T follicular helper cell (primary cell): ENCODE measurements at places on chromosomes 7 and 10.

DNA sequence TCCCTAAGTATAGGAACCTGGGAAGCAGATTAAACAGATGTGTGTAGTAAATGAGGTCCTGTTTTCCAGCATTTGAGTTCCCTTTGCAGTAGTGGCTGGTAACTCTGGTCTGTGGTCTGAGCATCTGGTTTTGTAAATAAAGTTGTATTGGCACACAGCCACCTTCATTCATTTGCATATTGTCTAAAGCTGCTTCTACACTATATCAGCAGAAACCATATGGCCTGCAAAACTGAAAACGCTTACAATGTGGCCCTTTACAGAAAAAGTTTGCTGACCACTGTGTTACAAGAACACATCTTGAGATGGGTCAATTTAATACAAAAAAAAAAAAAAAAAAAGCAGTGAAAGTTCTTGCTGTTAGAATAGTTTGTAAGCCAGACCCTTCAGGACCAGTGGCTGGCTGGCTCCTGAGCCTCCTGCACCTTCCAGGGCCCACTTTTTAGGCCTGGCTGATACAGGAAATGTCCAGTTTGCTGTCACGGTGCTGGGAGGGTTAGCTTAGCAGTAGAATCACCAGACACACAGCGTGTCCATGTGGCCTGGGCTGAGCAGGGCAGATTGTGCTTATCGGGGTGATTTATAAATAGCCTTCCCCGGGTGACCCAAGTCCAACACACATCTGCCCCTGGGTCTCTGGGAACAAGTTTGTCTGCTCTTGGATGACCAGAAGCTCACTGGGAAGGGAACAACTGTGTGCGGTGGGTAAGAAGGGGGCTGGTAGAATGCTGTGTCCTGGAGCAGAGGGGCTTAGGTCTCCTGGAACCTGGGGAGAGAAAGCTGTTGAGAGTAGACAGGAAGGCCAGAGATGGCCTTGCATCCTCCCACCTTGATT lies 1.4 kb downstream of the C10orf71 start:
- DNase-seq, result no peak

DNA sequence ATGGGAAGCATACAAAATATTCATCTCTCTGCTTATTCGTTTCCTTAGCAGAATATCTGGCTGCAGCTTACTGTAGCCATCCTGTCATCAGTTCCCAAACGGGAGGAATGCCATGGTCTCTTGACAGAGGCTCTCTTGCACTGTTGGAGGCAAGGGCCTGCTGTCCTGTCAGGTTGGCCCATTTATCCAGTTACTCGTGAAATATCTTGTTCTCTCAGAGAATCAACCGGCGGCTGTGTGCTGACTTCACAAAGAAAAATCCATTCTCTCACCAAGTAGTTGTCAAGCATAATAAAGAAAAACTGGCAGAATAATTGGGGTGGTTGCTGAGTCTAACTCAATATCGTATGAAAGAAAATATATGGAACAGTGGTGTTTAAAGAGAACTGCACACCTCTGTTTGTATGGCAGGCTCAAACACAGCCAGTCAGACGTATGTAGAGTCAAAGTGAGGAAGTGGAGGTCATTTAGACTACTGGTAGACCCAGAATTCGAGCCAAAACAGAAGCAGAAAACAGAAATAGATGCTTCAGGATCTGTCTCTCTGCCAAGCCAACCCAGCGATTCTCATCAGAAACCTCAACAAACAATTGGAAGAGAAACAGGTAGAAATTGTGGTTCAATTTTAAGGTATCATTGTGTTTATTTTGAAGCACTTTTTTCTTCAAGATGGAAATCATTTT lies 349.2 kb upstream of the PRKCQ start:
- DNase-seq, result no peak

DNA sequence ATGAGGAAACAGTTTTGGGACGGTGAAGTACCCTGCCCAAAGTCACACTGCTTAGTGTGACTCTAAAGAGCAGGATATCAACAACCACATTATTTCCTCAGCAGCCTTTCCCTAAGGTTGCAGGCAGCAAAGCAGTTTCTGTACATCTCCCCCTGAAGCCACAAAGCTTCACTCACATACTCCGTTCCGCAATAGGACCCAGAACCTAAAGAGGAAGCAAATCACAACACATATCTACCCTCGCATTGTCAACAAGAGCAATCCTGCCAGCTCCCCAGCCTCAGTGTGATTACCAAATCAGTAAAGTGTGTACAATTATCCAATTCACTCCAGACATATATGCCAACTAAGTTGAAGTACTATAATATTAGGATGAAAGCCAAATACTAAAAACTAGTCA lies 30.8 kb downstream of the VAX1 start:
- DNase-seq, result no peak

DNA sequence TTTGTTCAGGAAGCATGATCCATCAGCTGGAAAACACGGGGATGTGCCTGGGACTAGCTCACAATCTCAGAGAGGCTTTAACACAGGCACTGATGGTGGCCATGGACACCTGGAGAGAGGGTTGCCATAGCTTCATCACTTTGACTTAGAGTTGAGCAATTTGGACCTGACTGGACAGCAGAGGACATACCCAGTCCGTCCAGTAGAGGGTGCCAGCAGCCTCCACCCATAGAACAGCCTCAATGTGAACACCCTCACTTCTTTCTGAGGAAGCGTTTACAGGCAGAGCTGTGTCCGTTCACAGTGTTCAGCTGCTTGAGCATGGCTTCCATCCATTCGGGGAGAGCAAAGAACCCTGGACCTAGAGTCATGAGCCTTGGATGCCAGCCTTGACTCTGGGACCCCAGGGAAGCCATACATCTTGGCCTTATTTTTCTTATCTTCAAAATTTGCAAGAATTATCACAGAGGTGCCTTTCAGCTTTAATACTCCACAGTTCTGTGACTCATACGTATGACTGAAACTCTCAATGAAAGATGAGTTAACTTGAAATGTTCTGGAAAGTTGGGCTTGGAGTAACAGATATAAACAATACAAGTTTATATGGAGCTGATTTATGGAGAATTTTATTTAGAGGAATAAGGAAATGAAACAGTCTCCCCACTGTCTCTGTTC lies 302.9 kb upstream of the PODXL start:
- no peak for DNase-seq

GRCh38 chr10:2340831-2341647 lies 603.7 kb upstream of the ADARB2 start:
- no peak for DNase-seq

GRCh38 chr10:99788598-99789256 lies 6.3 kb downstream of the ABCC2 start:
- DNase-seq, result no peak

DNA sequence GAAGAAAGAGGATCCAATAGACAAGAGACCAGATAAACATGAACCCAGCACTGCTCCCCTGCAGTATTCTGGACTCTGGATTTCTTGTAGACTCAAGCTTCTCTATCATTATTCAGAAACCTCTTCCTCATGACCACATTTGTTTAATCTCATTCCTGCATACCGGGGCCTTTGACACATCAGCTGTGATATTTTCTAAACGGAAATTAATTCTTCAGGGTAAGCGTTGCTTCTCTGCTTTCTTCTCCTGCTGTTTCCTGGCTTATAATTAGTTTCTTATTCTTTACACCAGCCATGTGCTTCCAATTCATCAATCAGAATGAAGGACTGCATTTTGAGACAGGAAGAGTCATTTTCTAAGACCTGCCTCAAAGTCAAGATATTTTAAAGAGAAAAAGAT lies 54.2 kb upstream of the TARP start:
- no peak for DNase-seq

DNA sequence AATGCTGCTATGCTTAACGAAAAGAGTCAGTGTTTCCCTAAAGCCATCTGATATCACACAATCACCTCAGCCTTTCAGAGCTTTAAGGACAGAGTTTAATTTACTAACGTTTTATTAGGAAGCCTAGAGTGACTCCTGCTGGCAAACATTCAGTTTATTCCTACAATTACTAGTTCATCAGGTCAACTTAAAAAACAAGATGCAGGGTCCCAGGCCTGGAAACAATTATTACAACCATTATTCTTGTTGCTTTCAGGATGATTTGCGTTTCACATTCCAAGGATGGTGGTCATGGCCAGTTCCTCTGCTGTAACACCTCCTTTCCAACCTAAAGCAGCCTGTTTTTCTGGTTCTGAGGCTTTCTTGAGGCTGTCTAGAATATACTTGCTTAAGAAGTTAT lies 1.5 kb upstream of the FAM53B start:
- no peak for DNase-seq

DNA sequence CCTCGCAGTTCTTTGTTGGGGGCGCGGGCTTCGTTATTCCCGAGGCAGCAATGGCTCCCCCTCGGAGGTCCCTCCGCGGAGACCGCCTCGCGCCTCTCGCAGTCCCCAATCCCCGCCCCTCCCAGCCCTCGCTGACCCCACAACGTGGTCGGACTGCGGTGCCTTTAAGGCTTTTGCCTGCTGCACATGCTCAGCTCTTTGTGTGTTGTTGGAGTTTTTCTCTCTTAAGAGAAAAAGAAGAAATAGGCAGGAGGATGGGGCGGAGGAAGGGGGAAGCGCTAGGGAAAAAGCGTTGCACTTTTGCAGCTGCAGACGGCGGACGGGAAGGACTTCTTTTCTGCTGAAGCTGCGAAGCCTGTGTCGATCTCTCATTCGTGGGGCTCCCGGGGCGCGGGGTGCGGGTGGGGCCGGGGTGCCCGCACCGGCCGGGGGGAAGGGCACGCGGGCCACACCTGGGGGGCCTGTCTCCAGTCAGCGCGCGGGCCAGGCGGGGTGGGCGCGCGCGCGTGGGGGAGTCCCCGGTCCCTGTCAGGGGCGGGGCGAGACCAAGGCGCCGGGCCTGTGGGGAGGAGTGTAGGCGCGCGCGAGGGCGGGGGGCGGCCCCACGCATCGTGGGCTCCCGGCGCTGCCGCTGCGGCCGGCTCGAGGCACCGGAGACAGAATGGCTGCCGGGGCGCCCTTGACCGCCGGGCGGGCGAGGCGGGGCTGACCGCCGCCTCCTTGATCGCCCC lies 445 bp upstream of the ATRNL1 start:
- peak; percentile 0 for DNase-seq

DNA sequence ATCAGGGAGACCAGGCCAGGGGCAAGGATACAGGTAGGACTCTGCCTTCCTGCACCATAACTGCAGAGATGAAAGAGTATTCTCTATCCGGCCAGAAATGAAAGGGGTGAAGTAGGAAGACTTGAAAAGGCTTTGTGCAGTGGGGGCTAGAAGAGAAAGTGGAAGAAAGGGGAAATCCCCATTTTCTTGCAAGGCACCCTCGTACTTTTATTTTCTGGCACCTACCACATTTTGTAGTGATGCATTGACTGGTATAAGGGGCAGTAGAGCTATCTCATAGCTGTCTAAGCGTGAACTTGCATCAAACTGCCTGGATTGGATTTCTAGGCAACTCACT lies 752 bp upstream of the CAMK2G start:
- DNase-seq, result peak; percentile 25

DNA sequence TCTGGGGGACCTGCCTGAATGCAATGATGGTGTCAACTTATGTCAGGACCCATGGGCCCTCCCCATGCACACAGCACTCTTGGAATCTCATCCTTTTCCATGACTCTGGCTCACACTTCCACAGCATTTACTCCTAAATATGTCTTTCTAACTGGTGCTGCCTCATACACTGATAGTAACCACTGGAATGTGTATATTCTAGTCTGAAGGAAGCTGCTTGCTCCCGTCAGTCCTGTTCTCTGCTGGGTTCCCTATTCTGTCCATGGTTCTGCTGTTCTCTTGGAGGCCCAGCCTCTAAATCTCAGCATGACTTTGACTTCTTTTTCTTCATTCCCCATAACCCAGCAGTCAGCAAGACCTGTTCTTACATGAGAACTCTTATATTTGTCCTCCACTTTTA lies 1055.1 kb downstream of the KCNMA1 start:
- no peak for DNase-seq

- DNase-seq, result no peak
These were observed 752.0 kb downstream of the GRID1 start for GRCh38 chr10:85614566-85614965.

GRCh38 chr7:920351-921070 lies 34.0 kb downstream of the ADAP1 start:
- DNase-seq, result no peak

GRCh38 chr10:128950159-128950915 lies 516.7 kb upstream of the MGMT start:
- no peak for DNase-seq

- DNase-seq, result no peak
These were observed 397.2 kb upstream of the IGFBP3 start for GRCh38 chr7:46318276-46318675.

DNA sequence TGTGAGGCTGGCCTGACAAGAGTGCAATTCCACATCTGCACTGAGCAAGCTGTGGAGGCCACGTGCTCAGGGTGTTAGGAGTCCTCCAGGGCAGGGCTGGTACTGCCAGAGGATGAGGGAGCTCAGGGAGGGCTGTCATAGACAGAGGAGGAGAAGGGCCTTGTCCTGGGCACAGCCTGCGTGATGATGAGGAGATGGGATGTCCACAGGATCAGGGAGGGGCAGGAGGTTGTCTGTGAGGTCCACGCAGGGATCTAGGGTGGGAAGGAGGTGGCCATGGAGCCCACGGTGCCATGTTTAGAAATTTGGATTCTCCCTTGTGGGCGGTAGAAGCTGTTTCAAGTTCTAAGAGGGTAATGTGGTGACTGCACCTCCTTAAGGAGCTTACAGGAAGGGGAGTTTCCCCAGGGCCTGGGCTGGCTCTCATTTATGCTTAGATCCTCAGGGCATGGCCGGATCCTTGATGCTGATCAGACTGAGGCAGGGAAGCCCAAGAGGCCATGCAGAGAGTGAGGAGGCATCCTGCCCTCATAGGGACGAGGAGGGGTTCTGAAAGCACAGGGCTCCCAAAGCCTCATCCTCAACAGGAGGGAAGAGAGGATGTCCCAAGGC lies 30.3 kb downstream of the CHAT start:
- DNase-seq, result no peak

DNA sequence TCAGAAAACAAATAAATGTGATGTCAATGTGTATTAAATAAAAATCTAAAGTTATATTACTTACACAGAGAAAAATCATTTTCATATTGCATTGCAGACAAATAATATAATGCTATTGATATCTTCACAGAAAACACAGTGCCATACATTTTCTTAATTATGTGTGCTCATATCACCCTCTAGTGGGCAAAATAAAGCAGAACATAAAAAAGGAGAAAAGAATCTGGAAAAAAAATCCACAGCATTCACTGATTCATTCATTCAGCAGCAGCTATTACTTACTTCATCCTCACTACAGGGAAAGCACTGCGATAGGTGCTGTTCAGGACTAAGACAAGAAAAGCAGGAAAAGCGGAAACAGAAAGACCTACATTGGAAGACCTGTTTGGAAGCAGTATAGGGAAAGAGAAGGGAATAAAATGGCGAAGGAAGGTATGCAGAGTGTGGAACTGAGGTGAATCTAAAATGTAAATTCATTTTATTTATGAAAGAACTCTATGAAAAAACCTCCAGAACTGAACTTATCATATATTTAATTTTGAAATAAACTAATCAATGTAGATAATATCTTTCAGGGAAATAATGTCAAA lies 73.2 kb downstream of the POT1 start:
- DNase-seq, result no peak
